ENCODE measurements at places on chromosomes 5 and 9. TPM values are rescaled to one million over a fixed set of nuclear protein-coding genes. Genes with fewer than 3 reads are reported as not detected.

The TLX3 gene
- not detected for total RNA-seq

The STPG3 gene
- total RNA-seq, result not detected

The HTR4 gene
- not detected for total RNA-seq

The IZUMO3 gene
- total RNA-seq, result not detected

The ESM1 gene
- total RNA-seq, result not detected

The CREBRF gene
- total RNA-seq, result 8.7 TPM

The TPRN gene
- 15.2 TPM for total RNA-seq

The FOXD4 gene
- total RNA-seq, result not detected

GRCh38 chr5:2169850-2170760 is 287.4 kb upstream of the IRX4 start:
- DNase-seq, result no peak

- DNase-seq, result no peak
Measured at GRCh38 chr5:139459451-139459934, 3.0 kb downstream of the ECSCR start.

GRCh38 chr9:96500696-96501632 is 51.0 kb downstream of the HABP4 start:
- DNase-seq, result no peak

DNA sequence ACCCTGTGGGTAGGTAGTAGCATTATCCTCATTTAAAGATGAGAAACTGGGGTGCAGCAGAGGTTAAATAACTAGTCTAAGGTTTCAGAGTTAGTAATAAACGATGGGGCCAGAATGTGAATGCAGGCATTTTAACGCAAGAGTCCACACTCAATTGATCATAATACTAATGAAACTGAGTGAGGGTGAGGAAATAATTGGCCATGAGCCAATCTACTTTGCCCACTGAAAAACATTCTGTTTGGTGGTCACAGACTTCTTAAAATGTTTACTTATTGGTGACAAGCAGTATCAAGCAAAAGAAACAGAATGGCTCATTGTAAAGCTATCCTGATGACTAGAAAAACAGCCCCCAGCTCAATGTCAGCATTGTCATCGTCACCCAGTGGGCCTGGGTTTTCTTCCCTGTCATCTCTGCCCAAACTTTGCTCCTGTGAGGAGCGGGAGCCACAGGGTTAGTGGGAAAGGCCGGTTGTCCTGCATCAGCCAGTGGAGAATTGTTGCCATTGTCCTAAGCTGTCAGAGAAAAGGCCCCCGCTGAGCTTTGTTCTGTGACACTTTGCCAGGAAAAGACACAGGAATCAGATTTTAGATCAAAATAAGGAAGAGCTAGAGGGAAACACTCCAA is 77.3 kb upstream of the MAN2A1 start:
- no peak for DNase-seq

- no peak for DNase-seq
Measured at GRCh38 chr9:109730228-109730627, 49.8 kb upstream of the PALM2AKAP2 start.

GRCh38 chr9:88773627-88774244 is 217.5 kb upstream of the S1PR3 start:
- no peak for DNase-seq

DNA sequence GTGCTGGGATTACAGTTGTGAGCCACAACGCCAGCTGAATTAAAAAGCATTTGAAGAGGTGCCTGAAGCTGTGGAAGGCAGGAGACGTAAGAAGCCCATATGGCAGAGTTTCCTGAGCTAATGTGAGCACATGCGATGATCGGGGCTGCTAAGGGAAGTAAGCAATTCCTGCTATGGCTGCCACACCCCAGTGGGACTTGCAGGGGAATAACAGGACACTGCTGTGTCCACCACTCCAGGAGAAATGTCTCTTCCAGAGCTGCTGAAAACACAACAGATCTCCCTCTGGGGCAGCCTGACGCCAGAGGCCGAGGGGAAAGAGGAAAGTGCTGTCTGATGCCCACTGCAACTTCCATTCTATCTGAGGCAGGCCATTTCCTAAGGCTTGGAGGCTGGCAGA is 46.2 kb upstream of the ANKRD55 start:
- no peak for DNase-seq

Measured in Caki2 (cell line).